Stimulated activated CD8-positive, alpha-beta memory T cell treated with anti-CD3 and anti-CD28 coated beads, Interleukin-4, amount 100 ng/mL, for 4 hours (primary cell): ENCODE measurements at places on chromosomes 13 and 19.

DNA sequence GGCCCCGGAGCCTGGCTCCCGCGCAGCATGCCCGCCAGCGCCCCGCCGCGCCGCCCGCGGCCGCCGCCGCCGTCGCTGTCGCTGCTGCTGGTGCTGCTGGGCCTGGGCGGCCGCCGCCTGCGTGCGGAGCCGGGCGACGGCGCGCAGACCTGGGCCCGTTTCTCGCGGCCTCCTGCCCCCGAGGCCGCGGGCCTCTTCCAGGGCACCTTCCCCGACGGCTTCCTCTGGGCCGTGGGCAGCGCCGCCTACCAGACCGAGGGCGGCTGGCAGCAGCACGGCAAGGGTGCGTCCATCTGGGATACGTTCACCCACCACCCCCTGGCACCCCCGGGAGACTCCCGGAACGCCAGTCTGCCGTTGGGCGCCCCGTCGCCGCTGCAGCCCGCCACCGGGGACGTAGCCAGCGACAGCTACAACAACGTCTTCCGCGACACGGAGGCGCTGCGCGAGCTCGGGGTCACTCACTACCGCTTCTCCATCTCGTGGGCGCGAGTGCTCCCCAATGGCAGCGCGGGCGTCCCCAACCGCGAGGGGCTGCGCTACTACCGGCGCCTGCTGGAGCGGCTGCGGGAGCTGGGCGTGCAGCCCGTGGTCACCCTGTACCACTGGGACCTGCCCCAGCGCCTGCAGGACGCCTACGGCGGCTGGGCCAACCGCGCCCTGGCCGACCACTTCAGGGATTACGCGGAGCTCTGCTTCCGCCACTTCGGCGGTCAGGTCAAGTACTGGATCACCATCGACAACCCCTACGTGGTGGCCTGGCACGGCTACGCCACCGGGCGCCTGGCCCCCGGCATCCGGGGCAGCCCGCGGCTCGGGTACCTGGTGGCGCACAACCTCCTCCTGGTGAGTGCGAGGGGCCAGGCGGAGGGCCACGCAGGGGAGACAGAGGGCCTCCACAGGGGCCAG lies at the start of gene KL:
Gene KL (plus strand): TSS at position 10 of the 909 bp plus-strand sequence. CDS start 18 bp downstream, at position 28.
- DNase-seq: no peak

- no peak for DNase-seq
Observed at GRCh38 chr13:110194451-110194850, 112.5 kb downstream of the COL4A1 start.

DNA sequence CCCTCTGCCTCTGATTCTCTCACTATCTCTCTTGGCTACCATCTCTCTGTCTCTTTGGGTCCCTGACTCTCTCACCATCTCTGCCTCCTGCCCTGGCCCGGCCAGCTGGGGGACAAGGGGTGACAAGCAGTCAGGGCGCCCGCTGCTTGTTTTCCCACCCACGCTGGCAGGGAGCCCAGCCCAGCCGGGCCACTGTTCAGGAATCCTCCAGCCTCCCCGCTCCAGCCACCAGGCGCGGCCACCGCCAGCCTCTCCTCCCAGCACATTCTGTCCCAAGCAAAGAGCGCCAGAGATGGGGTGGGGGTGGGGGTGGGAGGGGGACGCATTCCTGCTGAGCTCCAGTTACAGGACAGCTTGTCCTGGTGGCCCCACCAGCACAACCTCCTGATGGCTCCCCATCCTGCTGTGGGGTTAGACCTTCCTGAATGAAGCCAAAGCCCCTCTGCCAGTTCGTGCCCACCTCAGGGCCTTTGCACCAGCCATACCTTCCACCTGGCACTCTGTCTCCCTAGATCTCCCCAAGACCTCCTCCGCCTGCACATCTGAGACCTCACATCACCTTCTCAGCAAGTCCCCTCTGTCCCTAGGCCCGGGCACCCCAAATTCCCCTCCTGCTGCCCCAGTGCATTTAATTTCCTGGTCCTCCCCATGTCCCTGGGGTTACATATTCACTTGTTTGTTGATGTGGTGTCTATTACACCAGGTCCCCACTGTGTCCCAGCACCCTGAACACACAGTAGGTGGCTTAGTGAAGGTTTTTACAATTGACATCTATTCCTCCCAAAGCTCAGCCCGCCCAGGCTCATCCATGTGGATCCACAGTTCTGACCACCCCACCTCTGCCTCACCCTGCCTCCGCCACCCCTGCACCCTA lies 12.5 kb downstream of the ARRDC2 start:
- DNase-seq: no peak

GRCh38 chr13:77860507-77860981 lies 58.1 kb downstream of the EDNRB start:
- DNase-seq: no peak

- DNase-seq: no peak
Observed at GRCh38 chr13:99835442-99835841, 136.1 kb downstream of the ZIC5 start.

DNA sequence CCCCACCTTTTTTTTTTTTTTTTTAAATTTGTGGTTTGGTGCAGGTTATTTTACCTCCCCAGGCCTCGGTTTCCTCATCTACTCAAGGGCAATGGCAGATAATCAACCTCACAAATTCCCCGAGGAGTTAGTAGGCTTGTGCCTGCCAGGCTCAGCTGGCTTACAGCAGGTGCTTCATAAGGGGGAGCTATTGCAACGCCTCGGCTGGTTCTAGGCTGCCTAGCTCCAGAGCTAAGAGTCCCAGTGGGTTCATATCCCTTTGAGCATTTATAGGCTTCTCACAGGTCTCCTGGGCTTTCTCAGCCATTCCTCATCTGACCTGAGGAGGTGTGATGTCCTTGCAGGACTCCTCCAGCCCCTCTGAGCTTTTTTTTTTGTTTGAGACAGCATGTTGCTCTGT lies 10.6 kb downstream of the BCKDHA start:
- DNase-seq: no peak

- no peak for DNase-seq
Observed at GRCh38 chr13:45162194-45162593, 38.7 kb downstream of the KCTD4 start.

GRCh38 chr19:33100894-33101644 lies 20.1 kb downstream of the GPATCH1 start:
- no peak for DNase-seq
